Endothelial cell (in vitro differentiated cells): ENCODE measurements at places on chromosomes 5 and 9.

DNA sequence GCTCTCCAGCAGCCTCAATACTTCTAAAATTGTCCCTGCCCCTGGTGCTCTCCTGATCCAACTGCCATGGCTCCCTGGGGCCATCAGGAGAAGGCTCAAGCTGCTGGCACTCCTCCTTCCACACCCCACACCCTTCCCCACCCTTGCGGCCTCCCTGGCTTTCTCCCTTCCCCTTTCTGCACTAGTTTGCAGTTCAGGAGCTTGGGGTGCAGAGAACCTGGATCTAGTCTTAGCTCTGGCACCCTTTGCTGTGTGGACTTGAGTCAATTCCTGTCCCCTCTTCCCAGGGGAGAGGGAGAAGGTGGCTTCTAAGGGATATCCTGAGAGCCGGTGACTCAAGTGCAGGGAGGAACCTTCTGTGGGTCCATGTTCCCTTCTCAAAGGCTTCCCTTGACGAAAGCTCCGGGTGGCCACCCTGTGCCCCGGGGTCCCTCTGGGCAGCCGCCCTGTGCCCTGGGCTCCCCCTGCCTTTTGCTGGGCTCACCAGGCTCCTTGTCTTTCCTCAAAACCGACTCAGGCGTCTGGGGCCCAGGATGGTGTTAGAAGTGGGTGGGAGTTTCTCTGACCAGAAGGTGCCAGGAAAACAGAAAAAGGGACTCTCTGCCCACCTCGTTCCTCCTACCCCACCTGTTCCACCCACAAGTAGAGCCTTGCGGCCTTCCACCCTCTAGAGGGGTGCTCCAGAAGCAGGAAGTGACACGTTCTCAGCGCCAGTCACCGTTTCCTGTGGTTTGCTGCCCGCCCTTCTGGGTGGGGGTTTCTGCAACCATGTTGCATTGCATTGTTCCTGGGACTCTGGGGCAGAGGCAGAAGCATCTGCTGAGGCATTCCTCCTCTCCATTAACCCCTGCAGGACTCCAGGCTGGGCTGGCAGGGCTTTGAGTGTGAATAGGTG, 15.0 kb downstream of the GLIPR2 start:
- DNase-seq, result no peak

DNA sequence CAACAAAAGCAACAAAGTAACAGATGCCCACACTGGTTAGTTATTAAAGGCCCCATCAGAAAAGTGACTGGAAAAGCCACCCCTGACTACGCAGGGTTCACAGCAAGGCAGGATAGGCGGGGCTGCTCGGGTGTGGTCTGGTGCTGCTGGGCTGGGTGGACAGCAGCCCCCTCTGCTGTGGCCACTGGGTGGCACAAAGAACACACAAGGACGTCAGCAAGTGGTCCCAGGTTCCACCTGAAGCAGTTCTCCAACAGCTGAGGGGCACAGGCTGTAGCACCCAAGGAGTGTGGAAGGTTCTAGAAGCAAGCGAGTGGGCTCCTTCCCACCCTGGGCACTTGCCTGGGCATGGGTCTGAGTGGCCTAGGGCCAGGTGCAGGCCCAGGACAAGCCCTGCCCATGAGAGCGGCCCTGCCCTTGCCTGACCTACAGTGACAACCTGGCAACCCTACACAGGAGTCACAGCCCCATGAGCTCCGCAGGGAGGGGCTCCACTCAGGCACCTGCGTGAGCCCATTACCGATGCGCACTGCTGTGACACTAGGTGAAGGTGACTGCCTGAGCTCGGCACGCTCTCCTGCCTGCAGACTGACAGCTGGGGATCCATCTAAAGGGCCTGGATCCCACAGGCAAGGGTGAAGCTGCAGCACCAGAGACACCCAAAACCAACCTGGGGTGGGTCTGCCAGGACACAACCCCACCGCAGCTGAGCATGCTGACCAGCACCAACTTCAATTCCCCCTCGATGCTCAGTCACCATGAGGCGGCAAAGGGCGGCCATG, 8.1 kb downstream of the BRD9 start:
- DNase-seq, result no peak

GRCh38 chr9:130633336-130634190, 30.8 kb upstream of the PRDM12 start:
- no peak for DNase-seq

DNA sequence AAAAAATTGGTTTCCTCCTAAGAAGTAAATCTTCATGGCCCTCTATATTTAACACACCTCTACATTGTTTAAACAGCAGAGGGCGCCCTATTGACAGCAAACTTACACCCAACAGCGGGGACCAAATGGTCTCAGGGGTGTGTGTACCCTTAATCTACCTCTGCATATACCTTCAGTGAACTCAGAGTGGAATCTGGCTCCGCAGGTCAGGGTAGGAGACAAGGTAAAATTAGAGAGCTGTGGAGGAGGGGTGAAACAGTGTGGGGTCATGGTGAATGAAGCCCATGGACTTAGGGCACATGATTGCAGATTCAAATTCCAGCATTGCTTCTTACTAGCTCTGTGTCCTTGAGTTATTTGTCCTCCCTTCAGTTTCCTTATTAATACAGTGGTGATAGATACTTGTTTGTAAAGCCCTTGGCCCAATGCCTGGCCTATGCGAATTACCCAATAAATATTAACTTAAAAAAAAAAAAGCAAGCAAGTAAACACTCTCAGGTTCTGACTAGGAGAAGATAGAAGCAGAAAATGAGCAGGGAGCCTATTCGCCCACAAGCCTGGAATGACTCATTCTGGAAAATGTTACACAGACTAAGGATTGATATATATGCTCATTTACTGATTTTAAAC, 122.9 kb downstream of the CAVIN4 start:
- DNase-seq, result peak; percentile 39

GRCh38 chr5:8062521-8062920, 193.6 kb downstream of the MTRR start:
- DNase-seq, result no peak

- DNase-seq, result no peak
Measured at GRCh38 chr5:15620501-15620900, 120.5 kb downstream of the FBXL7 start.

DNA sequence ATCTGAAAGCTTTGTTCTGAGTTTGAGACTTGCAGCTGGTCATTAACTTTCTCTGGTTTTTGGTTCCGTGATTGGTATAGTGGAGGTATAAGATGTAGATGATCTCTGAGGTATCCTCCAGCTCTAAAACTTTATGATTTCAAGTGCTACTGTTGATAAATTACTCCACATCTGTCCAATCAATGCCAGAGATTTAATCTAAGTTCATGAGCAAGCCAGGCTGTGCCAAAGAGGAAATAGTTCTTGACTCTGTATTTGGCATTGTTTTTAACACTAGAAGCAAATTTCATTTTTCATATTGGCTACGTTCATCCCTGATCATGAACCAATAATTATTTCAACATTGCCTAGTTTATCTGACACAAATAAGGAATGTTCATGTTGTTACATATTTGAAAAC, 28.5 kb upstream of the CHD1 start:
- no peak for DNase-seq

DNA sequence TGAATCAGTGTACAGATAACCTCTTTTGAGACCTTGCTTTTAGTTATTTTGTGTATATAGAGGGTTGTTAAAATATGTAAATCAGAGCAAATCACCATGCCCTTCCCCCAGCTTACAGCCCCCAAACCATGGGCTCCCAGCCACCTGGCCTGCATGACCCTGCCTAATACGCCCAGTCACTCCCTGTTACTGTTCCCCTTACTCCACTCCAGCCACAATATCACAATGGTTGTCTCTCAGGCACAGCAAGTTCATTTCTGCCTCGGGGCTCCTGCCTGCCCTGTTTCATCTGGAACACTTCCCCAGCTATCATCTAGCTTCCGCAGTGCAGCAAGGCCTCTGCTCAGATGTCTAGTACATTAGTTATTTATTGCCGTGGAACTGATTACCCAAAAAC, 5.0 kb upstream of the CARD19 start:
- no peak for DNase-seq

DNA sequence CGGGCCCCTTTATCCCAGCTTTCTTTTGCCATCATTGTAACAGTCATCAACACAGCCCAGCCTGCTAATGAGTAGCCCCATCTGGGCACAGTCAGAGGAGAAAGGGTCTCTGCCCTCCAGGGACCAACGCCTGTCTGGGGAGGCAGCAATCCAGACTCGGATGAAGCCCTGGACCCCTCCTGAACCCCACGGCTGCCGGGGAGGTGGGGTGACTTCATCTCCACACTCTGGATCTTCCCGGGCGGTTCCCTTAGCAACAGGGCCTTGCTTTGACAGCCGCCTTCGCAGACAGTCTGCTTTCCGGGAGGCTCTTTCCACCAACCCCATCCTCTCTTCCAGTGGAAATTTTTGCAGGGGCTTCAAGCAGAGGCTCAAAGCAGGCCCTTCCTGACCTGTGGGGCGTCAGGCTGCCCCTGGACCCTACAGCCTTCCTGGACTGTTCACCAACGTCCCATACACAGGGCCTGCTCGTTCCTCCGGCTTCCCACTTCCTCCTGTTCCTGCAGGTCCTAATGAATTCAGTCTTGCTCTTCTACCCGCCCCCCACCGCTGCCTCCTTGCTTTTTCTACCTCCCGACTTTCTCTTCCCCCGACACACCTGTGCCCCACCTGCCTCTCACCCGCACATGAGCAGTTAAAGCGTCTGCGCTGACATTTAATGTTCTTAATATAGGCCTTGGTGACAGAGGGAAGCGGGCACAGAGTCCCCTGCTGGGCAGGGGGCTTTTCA, 161.7 kb upstream of the MVB12B start:
- no peak for DNase-seq

DNA sequence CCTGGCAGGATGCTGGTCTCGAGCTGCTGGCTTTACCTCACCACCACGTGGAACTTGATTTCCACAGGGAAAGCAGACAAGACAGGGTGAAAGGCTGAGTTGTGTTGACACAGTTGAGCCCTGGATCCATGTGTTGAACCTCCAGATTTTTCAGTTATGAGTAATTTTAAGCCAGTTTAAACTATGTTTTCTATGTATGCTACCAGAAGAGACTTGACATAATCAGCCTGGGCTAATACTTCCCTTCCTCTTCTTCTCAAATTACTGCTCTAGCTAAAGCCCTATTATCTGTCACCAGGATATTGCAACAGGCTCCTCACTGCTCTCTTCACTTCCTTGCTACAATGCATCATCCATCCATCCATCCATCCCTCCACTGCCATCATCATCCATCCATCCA, 12.0 kb upstream of the PHYKPL start:
- no peak for DNase-seq

DNA sequence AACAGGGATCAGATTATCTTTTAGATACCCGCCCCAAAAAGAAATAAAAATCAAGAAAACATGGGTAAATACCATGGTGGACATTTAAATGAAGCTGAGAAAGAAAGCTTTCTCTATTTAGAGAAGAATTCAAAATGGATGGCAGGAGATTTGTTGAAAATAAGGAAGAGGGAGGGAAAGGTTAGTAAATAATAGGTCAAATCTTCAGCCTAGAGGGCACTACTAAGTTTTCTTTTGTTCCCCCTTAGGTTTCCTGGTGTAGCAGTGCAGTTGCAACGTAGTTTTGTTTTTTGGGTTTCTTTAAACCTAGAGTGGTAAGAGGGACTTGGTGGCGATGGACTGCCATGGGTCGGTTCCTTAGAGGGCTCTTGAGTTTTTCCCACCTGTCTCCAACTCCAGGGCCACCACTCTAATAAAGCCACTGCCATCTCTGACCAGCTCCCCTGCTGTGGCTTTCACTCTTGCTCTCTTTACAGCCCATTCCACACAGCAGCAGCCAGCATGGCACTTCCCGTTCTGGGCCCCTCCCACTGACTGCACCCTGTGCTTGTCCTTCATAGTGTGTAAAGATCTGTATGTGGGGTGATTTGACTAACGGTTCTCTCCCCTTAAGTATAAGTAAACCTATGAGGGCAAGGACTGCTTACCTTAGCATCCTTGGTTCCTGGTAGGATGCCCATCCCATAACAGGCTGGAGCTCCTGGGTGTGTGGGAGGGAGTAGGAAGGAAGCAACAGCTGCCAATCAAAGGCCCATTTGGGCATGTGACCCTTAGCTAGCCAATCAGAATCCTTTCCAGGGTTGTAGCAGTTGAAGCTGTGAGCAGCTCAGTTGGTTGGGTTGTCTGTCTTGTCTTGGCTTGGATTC, 118.3 kb downstream of the SLC1A3 start:
- no peak for DNase-seq

- DNase-seq, result no peak
Measured at GRCh38 chr5:65811885-65812284, 89.9 kb downstream of the NLN start.

DNA sequence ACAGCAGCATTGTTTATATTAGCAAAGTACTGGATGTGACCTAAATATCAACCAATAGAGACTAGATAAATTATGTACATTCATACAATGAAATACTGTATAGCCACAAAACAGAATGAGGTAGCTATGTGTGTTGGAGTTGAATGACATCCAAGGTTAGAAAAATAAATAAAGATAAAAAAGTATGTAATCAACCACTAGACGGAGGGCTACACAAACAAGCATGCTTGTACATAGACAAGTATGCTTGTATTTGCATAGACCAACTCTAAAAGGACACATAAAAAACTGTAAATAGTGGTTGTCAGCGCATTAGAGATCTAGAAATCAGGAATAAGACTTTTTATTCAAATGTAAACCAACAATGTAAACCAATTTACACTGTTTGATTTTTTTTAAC, 3.0 kb downstream of the FEM1C start:
- no peak for DNase-seq

- no peak for DNase-seq
Measured at GRCh38 chr5:27612161-27612560, 573.8 kb upstream of the CDH9 start.

DNA sequence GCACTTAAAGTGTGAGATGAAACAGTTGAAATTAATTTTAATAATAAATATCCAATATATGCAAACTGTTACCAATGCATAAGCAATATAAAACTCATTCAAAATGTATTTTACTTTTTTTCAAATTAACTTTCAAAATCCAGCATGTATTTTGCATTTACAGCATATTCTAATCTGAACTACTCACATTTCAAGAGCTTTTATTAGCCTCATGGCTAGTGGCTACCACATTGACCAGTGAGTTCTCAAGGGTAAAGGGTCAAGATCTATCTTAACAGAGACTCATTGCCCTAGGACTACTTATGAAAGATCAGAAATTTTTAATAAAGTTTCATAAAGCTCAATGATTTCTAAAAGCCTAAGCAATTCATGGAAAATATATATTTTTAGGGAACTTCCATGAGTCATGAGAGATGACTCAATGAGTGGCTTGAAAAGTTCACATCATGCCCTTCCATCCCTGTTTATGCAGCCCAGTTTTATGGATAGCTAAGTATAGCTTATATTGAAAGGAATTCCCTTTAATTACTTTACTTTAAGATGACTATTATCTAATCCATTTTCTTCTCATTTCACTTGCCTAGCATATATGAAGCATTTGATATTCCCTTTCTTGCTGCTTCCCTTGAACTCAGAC, 608.6 kb downstream of the SLCO4C1 start:
- no peak for DNase-seq

GRCh38 chr9:80994892-80995291, 694.5 kb downstream of the TLE1 start:
- no peak for DNase-seq

- no peak for DNase-seq
Measured at GRCh38 chr9:69319324-69320025, 5.5 kb upstream of the ENTREP1 start.

GRCh38 chr5:126488443-126489065, 65.3 kb downstream of the GRAMD2B start:
- DNase-seq, result no peak
